ENCODE measurements at places on chromosomes 5 and 9.

- no peak for DNase-seq
Observed at GRCh38 chr5:64939772-64940510, 171.2 kb downstream of the CWC27 start.

- no peak for DNase-seq
Observed at GRCh38 chr5:44807269-44807668, 1.5 kb upstream of the MRPS30 start.

GRCh38 chr5:32508806-32509805 lies 64.6 kb upstream of the ZFR start:
- no peak for DNase-seq

- DNase-seq, result no peak
Observed at GRCh38 chr5:42377496-42377895, 45.7 kb upstream of the GHR start.

DNA sequence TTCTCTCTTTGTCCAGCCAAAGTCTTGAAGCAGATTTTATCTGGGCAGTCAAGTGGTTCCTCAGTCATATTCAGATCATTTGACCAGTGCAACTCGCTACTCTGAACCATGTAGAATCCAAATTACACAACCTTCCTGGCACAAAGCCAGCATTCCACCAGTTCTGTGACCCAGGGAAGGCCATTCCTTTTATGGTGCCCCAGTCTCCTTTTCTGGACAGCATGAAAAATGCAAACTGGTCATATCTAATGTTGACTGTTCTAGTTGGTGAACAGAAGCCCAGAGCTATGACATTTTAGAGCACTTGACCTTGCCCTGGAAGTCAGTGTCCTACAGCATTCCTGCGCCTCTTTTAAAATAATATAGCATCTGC lies 364.6 kb downstream of the BRINP1 start:
- no peak for DNase-seq

- no peak for DNase-seq
Observed at GRCh38 chr5:54991416-54991815, 6.0 kb upstream of the ESM1 start.

GRCh38 chr5:180491496-180491895 lies 2.7 kb upstream of the CNOT6 start:
- DNase-seq, result no peak

DNA sequence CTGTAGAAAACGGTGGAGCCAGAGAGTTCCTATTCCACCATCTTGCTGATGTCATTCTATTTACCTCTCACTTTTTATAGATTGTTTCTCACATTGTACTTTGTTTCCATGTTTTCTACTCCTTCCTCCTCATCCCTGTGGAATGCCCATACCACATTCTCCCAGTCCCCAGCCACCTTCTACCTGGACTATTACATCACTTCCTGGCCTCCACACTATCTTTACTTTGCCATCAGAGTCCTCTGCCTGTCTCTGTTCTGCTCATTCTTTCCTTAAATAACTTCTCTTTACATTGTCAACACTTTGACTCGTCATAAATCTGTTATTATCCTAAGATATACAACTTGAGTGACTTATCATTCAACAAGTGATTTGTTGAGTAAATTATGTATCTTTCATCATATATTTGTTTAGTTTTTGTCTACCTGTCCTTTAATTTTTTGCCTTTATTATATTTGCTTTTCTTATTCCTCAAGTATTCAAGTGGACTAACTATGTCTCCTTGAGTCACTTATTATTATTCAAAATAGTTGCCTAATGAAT lies 182.5 kb downstream of the ADGRV1 start:
- DNase-seq, result no peak

GRCh38 chr5:96093340-96093739 lies 131.7 kb upstream of the ELL2 start:
- DNase-seq, result no peak

DNA sequence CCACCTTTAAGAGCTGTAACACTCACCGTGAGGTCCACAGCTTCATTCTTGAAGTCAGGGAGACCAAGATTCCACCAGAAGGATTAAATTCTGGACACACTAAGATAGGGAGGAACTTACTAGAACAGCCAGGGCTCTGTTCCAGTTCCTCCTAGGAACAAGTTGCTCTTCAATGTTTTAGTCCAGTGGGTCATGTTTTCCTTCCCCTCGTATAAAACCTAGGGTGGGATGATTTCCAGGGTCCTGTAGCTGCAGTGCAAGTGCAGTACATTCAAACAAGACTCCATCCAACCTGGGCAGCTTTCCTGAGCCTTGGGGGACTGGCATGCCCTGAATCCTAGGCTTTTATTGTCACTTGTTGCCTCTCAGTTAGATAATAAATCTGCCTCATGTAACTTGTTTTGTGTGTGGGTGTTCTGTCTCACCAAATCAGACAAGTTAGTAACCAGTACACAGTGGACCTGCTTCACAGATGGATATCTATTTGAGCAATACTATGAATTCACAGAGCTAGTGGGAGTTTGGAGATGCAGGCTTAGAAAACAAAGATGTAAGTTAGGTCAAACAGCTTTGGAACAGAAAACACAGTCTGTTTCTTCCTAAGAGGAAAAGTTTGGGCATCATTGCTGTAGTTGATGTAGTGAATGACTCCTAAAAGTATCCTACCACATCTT lies 405.6 kb downstream of the GABRG2 start:
- no peak for DNase-seq

DNA sequence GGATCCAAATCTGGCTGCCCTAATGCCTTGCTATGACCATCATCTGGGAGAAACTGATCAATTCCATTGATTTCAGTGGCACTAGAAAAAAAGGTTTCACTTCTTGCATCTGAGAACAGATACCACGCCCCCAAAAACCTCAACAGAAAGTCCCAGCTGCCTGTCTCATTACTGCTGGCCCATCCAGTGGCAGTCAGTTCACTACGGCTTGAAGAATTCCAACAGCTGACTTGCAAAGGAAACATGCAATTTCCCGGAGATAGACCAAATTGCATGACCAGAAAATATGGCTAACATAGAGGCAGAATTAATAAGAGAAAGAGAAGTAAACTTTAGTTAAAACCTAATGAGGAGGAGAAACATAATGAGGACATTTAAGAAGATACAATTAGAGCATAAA lies 48.6 kb downstream of the UGCG start:
- no peak for DNase-seq
